ENCODE measurements at places on chromosomes 11 and 22.

DNA sequence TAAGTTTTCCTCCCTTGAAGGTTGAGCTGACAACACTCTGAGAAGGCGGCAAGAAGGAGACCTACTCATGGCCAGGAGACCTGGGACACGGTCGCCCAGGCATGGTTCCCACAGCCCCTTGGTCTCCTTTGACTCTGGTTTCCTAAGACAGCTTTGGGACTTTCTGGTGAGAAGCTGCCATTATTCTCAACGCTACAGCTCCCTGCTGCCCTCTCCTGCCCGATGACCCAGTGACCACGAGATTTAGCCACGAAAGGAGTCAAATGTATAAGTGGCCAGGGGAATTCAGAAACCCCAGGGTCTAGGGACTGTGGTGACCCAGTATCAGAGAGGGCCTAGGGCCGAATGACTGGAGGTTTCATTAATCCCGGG, 699 bp upstream of the SDF2L1 start:
- no peak for DNase-seq

- DNase-seq = no peak
Observed at GRCh38 chr11:62933285-62933684, 12.1 kb upstream of the CHRM1 start.

DNA sequence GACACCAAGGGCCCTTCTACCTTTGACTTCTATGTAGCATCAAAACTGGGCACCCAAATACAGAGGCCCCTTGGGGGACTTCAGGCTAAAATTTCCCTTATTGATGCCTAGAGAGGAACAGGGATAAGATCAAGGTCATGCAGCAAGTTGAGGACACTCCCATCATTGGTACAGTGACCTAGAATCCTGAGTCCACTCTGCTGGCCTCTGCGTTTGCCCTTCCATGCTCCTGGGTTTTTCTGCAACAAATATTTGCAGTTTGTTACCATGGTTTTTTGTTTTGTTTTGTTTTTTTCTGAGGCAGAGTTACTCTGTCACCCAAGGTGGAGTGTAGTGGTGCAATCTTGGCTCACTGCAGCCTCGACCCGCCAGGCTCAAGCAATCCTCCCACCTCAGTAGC, 64.2 kb downstream of the THAP12 start:
- no peak for DNase-seq

DNA sequence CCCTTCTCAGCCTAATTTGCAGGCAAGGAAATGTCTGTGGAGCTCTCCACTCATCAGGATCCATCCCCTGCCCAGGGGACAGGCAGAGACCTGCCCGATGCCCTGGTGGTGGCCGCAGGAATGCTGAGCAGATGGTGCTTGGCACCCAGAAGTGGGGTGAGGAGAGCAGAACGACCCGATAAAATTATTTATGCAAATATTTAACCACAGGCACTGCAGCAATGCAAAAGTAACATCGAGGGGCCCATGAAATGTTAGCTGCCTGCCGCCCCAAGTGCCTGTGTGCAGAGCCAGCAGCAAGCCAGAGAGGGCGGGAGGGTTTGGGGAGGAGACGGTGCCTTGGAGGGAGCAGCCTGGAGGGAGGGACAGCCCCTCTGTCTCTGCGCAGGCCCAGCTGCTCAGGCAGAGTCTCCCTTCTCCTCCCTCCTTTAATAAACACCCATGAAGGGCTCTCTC, 205.5 kb downstream of the CTTN start:
- no peak for DNase-seq
